ENCODE measurements at places on chromosomes 2 and 18.

- DNase-seq: no peak
Observed at GRCh38 chr2:70565039-70565731, 11.6 kb upstream of the TGFA start.

DNA sequence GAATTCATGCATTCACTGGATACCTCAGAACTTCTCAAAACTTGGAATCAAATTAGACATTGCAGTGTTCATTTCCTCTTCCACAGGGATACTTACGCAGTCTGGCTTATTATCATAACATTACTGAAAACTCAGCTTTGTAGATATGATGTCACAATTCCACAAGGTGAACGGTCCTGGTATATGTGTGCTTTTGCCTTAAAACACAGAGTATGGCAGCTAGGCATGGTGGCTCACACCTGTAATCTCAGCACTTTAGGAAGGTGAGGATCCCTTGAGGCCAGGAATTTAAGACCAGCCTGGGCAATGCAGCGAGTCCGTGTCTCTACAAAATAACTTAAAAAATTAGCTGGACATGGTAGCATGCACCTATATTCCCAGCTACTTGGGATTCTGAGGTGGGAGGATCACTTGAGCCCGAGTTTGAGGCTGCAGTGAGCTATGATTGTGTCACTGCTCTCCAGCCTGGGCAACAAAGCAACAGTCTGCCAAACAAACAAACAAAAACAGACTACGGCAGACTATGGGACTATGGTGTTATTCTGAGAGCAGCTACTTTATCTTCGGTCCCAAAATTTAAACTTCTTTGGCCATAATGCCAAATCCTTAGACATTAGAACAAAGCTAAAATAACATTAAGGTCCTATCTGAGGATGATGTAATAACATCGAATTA, 1191.9 kb upstream of the SLC39A10 start:
- no peak for DNase-seq

GRCh38 chr2:159516241-159516758, 100.0 kb downstream of the BAZ2B start:
- no peak for DNase-seq

- DNase-seq: no peak
Observed at GRCh38 chr2:218218268-218219185, 1.5 kb downstream of the ARPC2 start.

- peak; percentile 47 for DNase-seq
Observed at GRCh38 chr18:48902023-48902855, 48.5 kb downstream of the SMAD7 start.
